Fibroblast of pulmonary artery (primary cell): ENCODE measurements at places on chromosomes 2 and 18.
A peak's percentile ranks its signal among the peaks of the same experiment; 100 is the strongest.

DNA sequence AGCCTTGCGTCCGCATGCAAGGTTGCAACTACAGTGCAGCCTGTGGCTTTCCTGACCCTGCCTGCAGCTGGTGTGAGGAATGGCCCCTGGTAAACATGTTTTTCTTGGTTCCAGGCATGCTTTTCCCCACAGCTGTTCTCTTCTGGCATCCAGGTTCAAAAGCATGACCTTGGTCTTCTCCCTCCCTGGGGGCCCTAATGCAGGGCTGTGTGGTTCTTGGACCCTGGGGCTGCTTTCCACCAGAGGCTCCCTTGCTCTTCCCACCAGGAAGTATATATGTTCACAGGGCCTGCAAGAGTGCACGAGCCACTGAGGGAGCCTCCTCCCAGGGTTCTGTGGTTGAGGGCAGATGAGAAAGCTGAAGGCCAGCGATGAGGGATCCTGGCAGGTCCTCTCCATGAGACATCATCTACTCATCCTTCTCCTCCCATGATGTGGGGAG, 125.9 kb downstream of the BCL2L11 start:
- no peak for DNase-seq

DNA sequence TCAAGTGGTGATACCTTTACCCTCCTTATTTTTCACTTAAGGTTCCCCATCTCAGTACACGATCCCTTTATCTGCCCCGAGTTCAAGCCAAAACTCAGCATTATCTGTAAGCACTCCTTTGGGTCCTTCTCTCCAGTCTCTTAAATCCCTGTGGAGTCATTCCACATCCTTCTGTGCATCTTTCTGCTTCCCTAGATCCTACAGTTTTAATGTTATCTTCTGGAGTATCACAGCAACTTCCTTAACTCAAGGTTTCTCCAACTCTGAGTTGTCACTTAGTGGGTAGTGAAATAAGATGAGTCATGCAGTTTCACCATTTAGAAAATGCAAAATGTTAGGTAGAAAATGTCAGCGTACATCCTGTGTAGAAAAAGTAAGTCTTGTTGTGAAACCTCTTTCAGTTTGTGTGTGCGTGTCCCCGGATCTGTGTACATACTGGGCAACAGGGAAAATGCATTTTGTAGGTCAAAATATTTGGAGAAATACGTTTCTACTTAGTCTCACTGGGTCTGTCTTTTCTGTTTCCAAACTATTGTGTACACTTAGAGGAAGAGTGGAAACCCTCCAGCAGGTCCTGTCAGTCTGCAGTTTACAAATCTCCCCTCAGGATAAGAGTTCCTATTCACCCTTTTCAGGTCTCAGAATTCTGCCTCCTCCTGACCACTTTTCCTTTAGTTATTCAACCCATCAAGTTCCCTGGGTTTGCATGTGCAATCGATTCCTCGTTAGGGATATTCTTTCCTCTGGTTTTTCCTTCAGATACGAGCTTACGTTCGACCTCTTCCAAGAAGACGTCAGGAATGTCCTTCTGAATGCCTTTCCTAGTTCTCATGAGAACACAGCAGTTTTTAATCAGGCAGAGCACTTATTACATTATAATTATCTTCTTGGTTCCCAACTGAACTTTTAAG, 154.8 kb downstream of the TGIF1 start:
- DNase-seq, result peak; percentile 99

GRCh38 chr2:11984316-11985158, 238.1 kb downstream of the LPIN1 start:
- DNase-seq, result no peak

- no peak for DNase-seq
Observed at GRCh38 chr2:172843266-172843582, 107.6 kb downstream of the RAPGEF4 start.

GRCh38 chr2:218046238-218046637, 22.8 kb upstream of the RUFY4 start:
- no peak for DNase-seq

DNA sequence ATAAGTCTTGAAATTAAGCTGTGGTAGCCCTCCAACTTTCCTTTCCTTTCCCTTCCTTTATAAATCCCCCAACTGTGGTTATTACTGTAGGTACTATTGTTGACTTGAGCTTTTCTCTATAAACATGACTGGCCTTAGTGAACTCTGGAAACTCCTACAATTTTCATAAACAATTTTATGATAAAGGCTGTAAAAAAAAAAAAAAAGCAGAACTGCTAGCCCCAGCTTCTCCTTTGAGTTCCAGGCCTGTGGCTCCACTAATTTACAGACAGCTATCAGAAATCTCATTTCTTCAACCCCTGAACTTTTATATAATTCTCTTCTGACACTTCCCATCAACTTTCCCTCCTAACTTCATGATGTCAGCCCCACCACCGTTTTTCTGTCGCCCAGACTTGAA, 174.3 kb downstream of the IKZF2 start:
- no peak for DNase-seq

DNA sequence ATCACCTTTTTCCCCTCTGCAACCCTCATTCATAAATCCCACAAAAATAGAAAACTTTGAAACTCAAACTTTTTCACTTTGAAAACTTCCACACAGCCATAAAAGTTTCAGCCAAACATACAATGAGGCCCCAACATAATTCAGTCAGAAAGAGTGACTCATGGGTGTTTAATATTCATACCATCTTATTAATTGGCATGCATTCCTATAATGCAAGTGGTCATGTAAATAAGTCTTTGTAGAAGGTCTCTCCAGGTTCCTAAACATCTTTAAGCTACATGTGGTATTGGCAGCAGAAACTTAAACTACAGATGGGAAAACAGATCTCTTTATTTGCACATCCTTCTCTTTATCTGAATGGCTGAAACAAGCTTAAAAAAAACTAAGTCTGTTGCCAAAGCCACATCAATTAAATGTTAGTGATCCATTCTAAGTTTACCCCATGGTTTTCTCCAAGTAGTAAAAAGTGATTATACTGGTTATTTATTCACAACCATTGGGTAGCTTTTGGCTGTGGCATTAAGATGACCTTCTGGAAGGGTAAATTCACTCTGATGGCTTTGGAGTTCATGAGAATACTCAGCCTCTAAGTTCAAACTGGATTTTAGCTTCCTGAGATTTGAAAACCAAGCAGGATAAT, 70.2 kb upstream of the LYPD1 start:
- DNase-seq, result no peak

- peak; percentile 13 for DNase-seq
Observed at GRCh38 chr18:42792731-42793130, 322.8 kb downstream of the RIT2 start.
